Fibroblast of villous mesenchyme (primary cell): ENCODE measurements at places on chromosomes 13 and 19. TPM values are rescaled to one million over a fixed set of nuclear protein-coding genes. Genes with fewer than 3 reads are reported as not detected.

DNA sequence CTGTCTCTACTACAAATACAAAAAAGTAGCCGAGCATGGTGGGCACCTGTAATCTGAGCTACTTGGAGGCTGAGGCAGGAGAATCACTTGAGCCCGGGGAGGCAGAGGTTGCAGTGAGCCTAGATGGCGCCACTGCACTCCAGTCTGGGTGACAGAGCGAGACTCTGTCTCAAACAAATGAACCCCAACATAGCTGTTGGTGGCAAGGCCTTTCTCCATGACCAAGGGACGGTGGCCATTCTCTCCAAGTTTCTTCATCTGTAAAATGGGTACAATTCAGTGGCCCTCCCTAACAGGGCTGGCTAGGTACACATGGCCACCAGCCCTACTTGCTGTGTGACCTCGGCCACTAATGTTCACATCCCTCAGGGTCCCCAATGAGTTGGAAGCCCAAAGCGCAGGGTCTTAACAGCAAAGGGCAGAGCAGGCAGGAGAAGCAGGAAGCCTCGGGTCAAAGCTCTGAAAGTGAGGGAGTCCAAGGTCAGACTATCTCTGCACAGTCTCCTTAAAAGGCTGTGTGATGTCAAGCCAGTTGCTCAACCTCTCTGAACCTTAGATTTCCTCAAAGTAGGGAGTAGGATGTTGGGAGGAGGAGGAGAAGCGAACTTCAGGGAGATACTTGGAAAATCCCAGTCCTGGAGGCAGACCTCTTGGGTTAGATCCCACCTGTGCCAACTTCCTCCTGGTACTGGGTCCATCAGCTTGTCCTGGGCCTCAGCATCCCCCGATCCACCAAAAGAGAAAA is 2.7 kb downstream of the JUND start:
- peak; percentile 43 for DNase-seq

- peak; percentile 30 for DNase-seq
Measured at GRCh38 chr19:42121656-42122069, 10.6 kb downstream of the POU2F2 start.

GRCh38 chr13:35818633-35819067 is 312.5 kb downstream of the DCLK1 start:
- peak; percentile 48 for DNase-seq

- no peak for DNase-seq
Measured at GRCh38 chr13:48923376-48923775, 52.3 kb upstream of the FNDC3A start.

DNA sequence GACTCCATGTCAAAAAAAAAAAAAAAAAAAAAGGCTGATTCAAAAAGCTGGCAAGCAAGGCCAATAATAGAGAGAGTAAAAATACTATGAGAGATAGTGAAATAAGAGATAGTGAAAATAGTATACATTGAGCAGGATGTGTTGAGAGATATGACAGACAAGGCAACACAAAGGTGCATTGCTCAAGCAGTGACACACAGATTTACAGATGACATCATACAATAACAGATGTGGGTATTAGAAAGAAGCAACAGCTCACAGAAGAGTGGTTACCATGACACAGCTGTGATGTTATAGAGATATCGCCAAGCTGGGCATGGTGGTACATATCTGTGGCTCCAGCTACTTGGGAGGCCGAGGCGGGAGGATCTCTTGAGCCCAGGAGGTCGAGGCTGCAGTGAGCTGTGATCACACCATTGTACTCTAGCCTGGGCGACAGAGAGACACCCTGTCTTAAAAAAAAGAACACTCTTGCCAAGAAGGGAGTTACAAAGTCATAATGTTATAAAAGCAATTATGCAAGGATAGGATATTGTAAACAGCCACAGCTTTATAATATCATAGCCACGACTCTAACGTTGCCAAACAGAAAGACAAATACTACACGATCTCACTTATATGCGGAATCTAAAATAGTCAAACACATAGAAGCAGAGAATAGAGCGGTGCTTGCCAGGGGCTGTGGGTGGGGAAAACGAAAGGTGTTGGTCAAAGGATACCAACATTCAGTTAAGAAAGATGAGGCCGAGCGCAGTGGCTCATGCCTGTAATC is 10.3 kb downstream of the TNFSF9 start:
- no peak for DNase-seq

GRCh38 chr19:21084343-21084742 is 2.3 kb downstream of the ZNF714 start:
- peak; percentile 73 for DNase-seq

DNA sequence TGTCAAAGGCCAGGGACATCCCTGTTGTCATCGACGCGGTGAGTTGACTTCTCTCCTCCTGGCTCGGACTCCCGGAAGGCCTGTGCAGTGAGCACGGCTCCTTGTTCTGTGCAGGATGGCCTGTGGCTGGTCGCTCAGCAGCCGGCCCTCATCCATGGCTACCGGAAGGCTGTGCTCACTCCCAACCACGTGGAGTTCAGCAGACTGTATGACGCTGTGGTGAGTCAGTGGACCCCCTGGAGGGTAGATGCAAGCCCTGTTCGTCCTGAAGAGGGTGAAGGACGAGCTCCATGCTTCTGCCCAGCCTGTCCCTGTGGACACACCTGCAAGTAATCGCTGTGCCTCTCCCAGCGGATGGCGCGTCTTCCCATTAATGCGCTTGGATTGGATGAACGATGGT is 19.2 kb downstream of the NAXD start:
- peak; percentile 48 for DNase-seq

- no peak for DNase-seq
Measured at GRCh38 chr13:110294622-110295021, 12.3 kb downstream of the COL4A1 start.

GRCh38 chr19:29428071-29428470 is 97.7 kb upstream of the VSTM2B start:
- DNase-seq: no peak

DNA sequence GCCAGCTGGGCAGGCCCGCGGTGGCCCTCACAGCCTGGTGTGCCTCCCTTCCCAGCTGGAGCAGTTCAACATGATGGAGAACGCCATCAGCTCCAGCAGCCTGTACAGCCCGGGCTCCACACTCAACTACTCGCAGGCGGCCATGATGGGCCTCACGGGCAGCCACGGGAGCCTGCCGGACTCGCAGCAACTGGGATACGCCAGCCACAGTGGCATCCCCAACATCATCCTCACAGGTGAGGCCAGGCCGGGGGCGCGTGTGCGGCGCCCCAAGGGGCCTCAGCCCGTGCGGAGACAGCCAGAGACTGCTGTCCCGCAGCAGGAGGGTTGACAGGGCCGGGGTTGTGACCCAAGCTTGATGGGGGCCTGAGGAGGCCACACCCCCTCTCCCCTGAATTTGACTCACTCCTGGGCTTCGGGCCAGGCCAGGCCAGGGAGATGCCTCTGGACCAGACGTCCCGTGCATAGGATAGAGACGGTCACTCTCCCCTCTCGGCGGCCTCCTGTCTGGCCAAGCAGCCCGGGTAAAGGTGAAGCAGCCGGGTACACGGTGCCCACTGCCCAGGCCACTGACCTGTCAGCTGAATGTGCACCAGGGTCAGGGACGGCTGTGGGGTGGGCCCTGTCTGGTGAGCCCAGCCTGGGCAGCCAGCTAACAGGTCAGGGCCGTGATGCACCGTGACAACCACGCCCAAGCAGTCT is 15.4 kb downstream of the COMP start:
- peak; percentile 36 for DNase-seq

DNA sequence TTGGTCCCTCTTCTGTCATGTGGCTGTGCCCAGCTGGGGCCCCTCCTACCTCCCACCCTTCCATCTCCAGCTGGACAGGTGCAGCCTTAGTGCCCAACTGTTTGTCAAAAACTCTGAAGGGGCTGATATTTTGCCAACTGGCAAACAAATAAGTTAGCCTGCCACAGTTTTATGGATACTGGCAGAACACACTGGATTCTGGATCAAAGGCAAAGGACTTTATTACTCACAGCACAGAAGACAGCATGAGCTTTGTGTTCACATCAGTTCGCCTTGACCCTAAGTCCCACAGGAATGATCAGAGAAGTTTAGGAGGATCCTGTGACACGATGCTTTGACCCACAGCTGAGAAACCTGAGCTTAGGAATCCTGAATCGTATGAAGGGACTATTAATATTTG is 16.4 kb downstream of the KLK2 start:
- no peak for DNase-seq

DNA sequence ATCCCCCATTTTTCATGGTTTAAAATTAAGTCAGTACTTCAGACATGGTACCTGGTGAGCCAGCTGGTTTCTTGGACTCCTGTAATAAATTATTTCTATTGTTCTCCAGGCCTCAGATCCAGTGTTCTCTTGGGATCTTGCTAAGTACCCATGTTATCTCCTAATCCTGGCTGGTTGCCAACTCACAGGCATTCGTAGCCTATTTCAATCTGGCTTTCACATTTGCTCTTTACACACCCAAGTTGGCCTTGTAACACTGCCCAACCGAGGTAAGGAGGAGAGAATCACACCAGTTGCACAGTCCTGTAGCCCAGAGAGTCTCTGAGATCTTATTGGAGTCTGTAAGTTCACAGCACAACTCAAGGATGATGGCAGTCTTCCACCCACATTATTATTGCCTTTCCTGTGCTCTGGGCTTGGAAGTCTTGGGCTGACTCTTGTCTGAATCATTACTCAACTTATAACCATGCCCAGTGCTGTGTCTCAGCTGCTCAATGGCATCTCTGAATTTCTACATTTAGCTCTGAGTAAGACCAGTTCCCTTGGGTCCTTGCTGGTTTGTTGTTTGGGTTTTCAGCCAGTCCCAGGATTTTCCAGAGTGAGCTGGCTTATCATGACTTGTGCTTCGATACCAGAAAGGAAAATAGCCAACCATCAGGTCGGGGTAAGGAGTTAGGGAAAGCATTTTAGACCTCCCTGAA is 76.6 kb upstream of the KLF12 start:
- peak; percentile 58 for DNase-seq

DNA sequence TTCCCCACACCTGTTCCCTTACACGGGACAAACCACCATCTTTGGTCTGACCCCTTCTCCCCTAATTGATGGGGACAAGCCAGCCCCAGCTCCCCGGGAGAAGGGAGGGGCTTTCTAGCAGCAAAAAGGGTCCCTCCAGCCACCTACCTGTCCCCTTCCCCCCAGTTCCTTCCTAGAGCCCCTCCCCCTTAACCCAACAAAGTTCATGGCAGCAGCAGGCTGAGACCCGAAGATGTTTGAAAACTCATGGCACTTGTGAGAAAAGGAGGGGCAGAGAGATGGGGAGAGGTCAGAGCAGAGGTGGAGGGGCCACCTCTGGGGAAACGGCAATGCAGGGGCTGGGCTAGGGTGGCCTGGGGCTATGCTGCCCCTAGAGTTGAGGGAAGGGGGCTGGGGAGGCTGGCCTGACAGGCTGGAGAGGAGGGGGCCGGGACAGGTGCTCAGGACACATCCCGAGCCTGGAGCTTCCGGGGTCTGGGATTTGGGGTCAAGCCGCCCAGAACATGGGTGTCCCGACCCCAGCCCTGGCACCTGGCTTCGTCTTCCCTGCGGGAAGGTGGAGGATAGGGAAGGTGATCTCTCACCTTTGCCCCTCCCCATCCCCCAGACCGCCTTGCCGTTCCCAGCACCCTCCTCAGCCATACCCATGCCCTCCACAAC is 12.5 kb upstream of the ASF1B start:
- no peak for DNase-seq

GRCh38 chr13:24986826-24987225 is 109.1 kb upstream of the PABPC3 start:
- no peak for DNase-seq

- no peak for DNase-seq
Measured at GRCh38 chr13:99981735-99982035, at the start of gene ZIC2. Gene ZIC2 (plus strand): TSS chr13:99981784. CDS start chr13:99982065, 281 bp downstream.

DNA sequence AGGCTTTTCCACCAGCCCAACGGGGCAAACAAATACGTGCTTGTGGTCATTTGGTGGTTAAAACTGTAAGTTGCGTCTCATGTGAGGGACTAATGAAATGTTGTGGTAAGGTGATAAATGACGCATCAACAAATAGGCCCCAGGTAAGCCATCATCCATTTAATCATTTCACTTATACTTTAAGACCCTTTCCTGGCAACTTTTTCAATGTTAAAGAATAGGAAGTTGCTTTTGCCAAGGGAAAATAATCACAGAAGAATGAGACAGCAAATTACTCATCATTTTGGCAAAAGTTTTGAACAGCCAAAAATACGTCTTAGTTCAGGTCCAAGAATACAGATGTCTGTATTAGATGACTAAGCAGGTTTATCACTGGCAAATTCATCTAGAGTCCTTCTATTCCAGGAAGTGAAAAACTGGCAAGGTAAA is 660.4 kb downstream of the SLITRK1 start:
- no peak for DNase-seq

DNA sequence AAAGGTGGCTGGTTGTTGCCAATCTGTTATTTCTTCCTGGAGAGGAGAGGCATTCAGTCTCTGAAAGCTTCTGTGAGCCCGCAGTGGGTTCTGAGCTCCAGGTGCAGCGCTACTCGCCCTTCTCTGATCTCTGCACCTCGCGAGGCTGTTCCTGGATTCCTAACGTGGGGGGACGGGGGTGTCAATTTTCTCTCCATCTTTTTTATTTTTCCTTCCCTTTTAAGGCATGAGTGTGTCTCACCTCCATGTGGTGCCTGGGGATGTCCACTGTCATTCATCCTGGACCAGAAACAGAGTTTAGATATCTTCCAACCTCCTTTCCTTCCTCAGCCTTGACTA is 626 bp downstream of the ZNF233 start:
- no peak for DNase-seq

DNA sequence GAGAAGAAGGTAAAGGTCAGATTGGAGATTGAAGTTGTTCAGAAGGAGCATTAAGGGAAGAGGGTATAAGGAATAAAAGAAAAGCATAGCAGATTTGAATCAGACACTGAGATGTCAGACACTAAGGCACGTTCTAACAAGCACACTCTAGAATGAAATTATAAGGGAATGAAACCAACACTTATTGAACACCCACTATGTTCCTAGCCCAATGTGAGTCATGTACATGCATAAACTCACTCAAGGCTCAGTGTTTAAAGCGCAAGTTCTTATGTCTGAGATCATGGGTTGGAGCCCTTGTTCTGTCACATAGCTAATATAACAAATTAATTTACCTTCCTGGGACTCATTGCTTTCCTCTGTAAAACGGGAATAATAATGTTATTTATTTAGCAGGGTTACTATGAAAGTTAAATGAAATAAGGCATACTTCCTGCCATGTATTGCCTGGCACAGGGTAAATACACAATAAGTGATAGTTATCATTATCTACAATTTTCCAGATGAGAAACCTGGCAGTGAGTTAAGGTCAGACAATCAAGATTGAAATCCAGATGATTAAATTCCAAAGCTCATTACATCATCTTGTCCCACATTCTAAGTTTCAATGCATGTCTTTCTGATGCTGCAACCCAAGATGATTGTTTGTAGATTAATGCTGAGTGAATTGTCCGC is 68.3 kb upstream of the DACH1 start:
- no peak for DNase-seq

Gene NPAS1
- 0.32 and 0.86 TPM in 2 replicates for total RNA-seq

Gene SPIB
- total RNA-seq: not detected in 2 replicates

Gene URI1
- 54.4 and 60.9 TPM in 2 replicates for total RNA-seq

Gene CEACAM21
- total RNA-seq: not detected in 2 replicates

Gene YJEFN3
- 0.43 and 0.64 TPM in 2 replicates for total RNA-seq

Gene CCNA1
- under 0.01 and 0.43 TPM in 2 replicates for total RNA-seq

Gene LILRB1
- not detected in 2 replicates for total RNA-seq

Gene LHFPL6
- 44.8 and 57.9 TPM in 2 replicates for total RNA-seq

Gene PRSS57
- total RNA-seq: not detected in 2 replicates

Gene ZNF491
- 1.3 and 2.2 TPM in 2 replicates for total RNA-seq

Gene GSX1
- total RNA-seq: not detected in 2 replicates

Gene SRRM5
- under 0.01 TPM in 2 replicates for total RNA-seq

Gene RB1
- 35.8 and 50.5 TPM in 2 replicates for total RNA-seq

Gene POLRMT
- 23.2 and 25.5 TPM in 2 replicates for total RNA-seq
